Endodermal cell (in vitro differentiated cells): ENCODE measurements at places on chromosomes 12 and 14. TPM values are rescaled to one million over a fixed set of nuclear protein-coding genes. Genes with fewer than 3 reads are reported as not detected.

The RBM23 gene
- 31.4 to 52.0 TPM (median 49.6 TPM) in 3 replicates for total RNA-seq

The CMA1 gene
- not detected in 2 replicates for total RNA-seq

The RFX4 gene
- total RNA-seq, result 0.09 TPM in 1 of 3 replicates, not detected in the others

The PLEKHG3 gene
- total RNA-seq, result 31.7 and 34.4 TPM in 2 replicates

GRCh38 chr14:72701605-72702004 lies 192.3 kb downstream of the DPF3 start:
- peak; percentile 55 for DNase-seq

DNA sequence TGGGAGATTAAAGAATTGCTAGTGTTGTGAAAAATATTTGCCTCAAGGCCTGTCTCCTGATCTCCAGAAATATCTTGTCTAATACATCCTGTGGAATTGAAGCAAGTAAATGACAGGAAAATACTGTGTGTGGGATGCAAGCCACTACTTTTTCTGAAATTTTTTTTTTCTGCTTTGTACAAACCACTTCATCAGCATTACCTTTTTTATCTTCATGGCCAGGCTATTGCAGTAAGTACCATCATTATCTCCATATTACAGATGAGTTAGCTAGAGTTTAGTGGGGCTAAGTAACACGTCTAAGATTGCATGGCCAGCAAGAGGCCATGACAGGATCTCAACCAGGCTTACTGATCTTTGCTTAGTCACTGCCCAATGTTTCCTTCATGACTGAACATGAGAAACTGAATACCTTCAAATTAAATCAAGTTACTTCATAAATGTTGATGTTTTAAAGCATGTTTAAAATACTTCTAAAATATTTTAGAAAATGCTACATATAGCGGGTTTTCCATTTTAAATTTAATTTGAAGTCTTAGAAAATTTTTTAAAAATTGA lies 273.7 kb downstream of the SLC6A15 start:
- no peak for DNase-seq

- DNase-seq, result no peak
Observed at GRCh38 chr14:92336363-92336762, 13.4 kb downstream of the SLC24A4 start.

- DNase-seq, result peak; percentile 40
Observed at GRCh38 chr12:106079148-106079738, 59.5 kb downstream of the NUAK1 start.

DNA sequence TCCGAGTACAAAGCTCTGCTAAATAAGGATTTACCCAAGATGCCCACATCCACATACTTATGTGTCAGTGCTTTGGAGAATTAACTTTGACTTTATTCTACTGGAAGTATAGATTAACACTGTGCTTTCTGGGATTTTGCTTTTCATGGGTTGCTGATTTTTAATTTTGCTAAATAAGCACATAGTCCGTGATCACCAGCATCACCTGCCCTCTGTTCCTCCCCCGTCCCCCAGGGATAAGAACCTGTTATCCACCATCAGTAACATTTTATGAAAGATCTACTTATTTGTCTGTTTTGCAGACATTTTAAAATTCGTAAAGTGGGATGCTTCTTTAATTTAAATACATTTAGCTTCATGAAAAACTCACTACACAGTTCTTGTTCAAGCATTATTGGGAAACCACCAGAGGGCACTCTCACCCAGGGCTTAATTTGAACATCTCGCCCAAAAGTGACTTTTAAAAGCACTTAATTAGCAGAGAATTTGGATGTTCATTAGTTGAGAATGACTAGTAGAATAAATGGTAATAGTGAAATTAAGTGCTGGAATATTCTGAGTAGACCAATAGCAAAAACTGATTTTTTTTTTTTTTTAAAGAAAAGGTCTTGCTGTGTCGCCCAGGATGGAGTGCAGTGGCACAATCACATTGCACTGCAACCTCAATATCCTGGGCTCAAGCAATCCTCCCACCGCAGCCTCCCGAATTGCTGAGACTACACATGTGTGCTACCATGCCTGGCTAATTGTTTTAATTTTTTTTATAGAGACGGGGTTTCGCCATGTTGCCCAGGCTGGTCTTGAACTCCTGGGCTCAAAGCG lies 35.7 kb downstream of the MRPL42 start:
- DNase-seq, result peak; percentile 86

DNA sequence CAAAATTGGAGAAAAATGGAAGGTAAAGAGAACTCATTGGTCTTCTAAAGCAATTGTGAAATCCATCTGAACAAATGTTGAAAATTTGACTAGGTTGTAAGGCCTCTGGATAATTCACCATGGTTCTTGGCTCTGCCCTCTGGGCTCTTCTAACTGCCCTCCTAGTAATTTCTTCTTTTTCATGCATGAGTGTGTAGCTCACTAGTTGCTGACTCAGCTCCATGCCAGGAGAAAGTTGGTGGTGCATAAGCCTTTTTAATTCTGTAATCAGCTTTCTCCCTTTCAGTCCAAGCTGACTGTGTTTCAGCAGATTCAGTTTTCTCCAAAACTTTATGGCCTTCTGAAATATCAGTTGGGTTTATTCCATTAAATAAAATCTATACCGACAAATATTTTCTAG lies 877.8 kb upstream of the ATXN7L3B start:
- DNase-seq, result no peak

DNA sequence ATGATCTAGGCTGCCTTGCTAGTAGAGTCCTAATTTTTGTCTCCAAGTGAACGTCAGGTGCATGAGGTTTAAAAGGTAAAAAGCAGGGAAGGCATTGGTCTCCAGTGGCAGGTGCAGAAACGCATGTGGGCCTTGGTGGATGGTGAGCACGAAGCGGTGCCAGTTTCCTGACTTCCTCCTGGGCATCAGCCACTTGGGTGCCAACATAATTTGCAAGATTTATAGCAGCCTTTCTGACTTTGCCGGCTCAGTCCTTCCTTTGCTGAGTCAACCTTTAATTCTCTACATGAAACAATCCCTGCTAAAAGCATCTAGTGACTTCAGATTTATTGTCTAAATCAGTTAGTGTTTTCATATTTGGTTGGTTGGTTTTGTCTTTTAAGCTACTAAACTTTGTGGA lies 355.7 kb upstream of the TMEM132C start:
- no peak for DNase-seq

DNA sequence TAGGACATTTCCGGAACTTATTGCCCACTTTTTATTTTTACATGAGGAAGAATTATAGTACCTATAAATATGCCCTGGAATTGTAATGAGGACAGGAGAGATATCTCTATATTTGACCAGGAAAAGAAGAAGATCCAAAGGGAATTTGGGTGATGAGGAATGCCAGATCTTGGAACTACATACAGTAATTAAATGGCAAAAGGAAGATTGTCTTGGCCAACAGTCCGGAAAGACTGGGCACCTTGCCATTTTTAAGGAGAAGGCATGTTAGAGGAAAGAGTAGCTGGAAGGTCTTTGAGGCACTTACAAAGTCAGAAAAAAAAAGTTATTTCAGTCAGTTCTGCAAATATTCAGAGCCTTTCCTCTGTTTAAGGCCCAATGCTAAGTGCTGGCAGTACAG lies 616.4 kb downstream of the MED13L start:
- DNase-seq, result no peak

DNA sequence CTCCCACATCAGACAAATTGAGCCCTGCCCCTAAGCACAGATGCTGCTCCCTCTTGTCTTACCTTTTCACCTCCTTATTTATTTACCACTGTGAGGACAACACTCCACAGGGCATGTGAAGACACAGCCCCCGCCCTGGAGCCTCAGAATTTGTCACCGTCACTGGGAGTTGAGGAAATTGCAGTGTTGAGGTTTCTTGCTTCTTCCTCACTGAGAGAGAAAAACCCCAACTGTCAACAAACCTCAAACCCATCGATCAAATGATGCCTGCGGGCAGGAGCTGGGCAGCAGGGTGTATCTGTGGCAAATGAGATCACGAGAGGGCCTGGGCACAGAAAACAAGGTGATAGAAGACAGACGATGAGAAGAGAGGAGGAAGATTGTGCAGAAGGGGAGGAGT lies 30.5 kb upstream of the PLEKHG3 start:
- no peak for DNase-seq
